ENCODE measurements at places on chromosomes 6 and 20.

DNA sequence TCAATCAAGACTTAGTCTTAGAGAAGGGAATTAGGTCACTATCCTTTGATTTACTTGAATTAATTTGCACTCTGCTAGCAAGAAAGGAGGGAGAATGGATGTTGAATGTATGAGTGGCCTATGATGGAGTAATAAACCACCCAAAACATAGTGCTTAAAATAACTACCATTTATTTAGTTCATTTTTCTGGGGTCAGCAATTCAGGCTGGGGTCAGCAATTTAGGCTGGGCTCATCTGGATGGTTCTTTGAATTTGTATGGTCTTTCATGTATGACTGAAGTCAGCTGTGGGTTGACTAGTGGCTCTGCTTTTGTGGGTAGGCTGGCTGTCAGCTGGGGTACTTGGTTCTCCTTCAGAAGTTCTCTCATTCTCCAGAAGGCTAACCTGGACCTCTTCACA lies 21.0 kb upstream of the LAMA4 start:
- no peak for DNase-seq

DNA sequence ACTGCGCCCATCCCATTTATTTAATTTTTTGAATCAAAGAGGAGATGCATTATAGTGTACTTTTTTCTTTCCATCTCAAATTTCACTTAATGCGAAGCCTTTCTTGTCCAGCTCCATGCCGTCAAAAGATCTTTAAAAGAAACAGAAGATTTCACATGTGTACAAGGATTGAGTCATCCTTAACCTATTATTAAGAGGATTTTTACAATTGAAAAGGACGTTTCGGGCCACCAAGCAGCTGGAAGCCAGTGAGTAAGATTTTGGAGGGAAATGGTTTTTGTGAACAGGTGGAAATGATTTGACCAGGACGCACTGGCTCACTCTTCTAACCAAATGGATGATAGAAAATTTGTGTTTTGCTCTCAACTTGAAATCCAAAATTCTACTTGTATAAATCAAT lies 15.1 kb upstream of the CCDC170 start:
- DNase-seq: no peak

GRCh38 chr6:152943260-152943897 lies 39.5 kb downstream of the FBXO5 start:
- no peak for DNase-seq

- no peak for DNase-seq
Measured at GRCh38 chr6:4179960-4180651, 44.7 kb upstream of the ECI2 start.

- no peak for DNase-seq
Measured at GRCh38 chr6:157609117-157609516, 213.9 kb upstream of the SNX9 start.

Data from upper lobe of right lung (tissue), 1 donor.